ENCODE measurements at places on chromosomes 4 and X.

DNA sequence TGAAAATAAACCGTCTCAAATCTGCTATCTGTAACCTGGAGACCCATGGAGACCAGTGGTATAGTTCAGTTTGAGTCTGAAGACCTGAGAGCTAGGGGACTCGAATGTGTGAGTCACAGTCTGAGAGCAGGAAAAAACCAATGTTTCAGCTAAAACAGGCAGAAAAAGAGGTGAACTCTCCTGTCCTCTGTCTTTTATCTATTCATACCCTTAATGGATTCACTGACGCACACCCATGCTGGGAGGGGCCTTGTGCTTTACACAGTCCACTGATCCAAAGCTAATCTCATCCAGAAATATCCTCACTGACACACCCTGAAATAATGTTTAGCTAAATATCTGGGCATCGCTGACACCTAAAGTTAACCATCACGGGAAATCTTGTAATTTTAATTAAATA, 297.9 kb downstream of the GPM6A start:
- DNase-seq, result no peak

DNA sequence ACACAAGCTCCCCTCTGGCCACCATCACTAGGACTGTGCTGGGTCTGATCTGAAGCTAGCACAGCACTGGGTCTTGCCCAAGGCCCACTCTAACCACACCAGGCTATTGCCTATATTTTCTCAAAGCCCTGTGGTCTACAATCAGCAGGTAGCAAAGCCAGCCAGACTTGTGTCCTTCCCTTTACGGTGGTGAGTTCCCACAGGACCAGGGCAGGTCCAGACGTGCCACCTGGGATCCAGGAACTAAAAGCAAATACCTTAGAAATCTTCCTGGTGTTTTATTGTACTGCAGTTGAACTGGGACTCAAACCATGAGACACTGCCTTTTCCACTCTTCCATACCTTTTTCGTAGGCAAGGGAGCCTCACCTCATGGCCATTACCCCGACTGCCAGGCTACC, 9.0 kb upstream of the MAGEC2 start:
- DNase-seq, result no peak

GRCh38 chrX:15500497-15500966, at the start of gene BMX:
Gene BMX (plus strand): TSS chrX:15500807. CDS start chrX:15508354, 7,547 bp downstream.
- no peak for DNase-seq

DNA sequence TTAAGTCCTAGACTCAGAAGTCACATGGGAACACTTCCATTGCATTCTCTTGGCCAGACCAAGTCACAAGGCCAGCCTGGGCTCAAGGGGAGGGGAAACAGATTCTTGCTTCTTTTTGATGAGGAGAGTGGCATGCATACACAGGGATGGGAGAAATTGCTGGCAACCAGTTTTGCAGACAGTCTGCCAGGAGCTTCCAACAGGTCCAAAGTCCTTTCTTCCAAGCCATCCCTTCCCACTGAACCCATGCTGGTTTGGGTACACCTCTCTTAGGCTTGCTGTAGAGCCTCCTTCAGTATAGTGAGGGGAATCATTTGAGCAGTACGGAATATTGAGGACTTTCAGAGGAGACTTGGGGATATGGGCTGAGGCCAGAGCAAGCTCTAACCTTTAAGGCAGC, 267.8 kb downstream of the BCOR start:
- no peak for DNase-seq

DNA sequence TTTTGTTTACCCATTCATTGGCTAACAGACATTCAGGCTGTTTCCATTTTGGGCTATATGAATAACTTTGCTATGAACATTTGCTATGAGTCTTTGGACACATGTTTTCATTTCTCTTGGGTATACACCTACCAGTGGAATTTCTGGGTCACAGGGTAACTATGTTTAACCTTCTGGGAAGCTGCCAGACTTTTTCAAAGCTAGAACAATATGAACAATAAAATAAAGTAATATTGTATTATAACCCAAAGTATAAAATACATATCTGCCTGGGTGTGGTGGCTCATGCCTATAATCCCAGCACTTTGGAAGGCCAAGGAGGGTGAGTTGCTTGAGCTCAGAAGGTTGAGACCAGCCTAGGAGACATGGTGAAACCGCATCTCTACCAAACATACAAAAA, 90.6 kb downstream of the DLG3 start:
- no peak for DNase-seq

- DNase-seq, result no peak
Observed at GRCh38 chr4:123488916-123489315, 92.3 kb downstream of the SPRY1 start.

DNA sequence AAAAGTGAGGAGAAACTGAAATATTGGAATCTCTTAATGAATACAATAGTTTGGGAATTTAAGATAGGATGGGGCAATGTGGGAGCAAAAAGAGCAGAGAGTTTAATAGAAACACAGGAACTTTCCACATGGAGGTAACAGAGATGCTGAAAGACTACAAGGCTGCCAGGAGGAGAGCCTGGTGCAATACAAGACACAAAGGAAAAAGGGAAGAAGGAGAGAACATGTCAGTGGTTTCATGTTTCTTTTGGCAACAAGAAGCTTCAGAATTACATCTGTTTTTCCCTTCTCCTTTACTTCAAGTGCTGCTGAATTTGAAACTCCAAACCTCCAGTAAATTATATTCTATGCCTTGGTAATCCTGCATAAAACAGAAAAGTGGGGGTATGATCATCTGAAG, 474.3 kb downstream of the FAT4 start:
- DNase-seq, result no peak

DNA sequence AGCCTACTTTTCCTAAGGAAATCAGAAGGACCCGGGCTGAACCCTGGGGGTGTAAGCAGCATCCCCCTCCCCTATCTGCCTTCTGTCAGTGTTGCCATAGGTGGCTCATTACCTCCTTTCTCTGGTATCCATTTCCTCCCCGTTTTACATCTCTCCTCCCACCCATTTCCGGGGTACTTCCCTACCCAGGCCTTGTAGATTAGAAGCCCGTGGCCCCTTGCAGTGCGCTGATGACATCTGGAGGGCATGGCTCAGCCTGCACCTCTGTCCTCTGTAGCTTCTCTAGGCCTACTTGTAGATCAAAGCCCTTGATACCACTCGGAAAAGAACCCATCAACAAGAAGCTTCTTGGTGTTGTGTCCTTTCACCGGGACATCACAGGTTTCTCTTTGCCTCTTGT, 71.8 kb downstream of the NBDY start:
- DNase-seq, result no peak

DNA sequence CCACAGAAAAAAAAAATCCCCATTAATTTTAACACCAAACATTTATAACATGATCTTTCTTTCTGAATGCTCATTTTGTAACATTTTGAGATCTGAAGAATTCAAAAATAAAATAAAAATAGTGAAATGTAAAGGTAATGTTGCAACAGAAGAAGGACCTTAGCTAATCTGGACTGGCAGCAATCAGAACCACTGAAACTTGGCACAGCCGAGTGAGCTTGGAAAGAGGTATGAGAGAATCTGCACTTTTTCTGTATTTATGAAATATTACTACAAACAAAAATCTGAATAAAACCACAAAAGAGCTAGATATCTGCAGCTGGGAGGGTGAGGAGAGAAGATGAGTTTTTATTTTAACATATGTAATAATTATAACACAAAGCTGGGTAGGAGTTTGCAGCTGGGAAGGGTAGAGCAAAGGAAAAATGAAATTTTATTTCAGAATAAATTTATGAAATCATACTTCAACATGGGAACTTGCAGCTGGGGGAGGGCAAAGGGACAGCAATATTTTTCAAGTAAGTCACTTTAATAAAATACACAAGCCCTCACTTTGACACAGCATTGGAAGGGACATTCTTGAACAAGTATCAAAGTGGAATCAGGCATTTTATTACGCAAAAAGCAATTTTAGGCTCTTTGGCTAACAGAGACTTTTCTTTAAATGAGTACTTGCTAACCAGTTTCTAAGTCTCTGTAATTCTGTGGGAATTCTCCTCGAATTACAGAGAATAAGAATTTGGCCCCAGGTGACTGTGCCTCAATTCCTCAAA, 26.7 kb downstream of the DKK2 start:
- DNase-seq, result no peak

GRCh38 chrX:53544936-53545335, 110.8 kb upstream of the HSD17B10 start:
- no peak for DNase-seq

- DNase-seq, result no peak
Observed at GRCh38 chr4:81747242-81747930, 275.7 kb upstream of the RASGEF1B start.

DNA sequence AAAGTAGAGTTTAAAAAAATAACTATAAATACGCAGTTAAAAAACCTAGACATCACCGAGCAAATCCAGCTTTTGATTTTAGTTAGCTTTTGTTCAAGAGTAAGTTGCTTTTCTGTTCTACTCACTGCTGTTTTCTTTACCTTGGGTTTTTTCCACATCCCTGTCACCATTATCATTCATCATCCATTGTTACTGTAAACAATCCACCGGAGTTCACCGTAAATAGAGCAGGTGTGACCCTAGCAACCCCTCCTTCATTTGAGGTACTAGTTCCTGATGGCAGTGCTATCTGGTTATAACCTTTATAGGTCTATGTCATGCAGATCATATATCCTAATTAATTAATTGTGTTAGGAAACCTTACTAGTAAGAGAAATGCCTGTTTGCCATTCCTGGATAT, 43.0 kb upstream of the TEX13D start:
- no peak for DNase-seq

DNA sequence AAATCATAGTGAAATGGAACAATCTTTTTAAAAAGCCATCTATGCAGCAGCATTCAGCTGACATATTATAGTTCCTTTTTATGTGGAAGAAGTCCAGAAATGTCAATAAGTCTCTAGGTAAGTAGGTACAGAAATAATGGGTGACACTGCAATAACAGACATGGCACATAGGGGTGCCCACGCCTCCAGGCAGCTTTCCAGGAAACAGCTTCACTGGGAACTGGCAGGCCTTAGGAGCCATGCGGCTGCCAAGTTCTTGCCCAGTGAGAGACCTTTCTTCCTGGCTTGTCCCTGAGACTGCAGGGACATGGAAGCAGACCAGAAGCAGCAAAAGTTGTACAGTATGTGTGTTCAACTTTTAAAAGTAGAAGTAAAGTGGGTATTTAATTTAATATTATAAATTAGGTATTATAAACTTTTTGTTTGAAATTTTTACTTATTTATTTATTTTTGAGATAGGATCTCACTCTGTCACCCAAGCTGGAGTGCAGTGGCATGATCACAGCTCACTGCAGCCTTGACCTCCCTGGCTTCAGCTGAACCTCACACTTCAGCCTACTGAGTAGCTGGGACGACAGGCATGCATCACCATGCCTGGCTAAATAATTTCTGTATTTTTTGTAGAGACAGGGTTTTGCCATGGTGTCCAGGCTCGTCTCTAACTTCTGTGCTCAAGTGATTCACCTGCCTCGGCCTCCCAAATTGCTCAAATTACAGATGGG, 12.1 kb upstream of the ETNPPL start:
- DNase-seq, result no peak

DNA sequence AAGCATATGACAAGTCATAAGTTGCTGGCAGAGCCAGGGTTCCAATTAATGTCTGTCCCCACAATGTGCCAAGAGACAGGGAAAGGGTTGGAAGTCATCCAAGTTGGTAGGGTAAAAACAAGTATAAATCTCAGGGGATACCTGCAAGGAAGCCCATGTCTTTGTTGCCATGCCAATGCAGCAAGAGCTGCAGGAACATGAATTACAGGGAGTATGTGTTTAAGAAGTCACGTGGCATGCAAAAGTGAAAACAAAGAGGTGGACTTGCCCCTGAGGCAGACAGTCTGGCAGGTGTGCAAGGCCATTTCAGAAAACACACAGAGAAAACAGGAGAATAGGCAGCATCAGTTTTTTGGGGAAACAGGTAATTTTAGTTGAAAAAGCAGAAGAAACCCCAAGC, 29.4 kb downstream of the C4orf51 start:
- DNase-seq, result no peak

DNA sequence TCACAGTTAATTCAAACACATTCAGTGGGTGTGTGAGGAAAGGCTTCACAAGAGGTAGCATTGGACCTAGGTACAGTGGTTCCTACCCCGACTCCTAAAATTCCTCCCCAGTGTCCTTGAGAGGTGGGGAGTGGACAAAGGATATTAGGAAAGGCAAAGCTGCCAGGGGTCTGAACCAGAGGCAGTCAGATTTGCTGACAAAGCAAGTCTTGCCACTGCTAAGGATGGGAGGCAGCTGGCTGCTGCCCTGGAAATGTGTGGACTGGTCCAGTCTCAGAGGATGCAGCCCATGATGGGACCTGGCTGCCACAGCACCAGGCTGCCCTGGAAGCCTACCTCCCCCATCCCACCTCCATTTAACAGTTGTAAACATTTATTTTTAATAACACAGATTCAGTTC, 4.1 kb upstream of the PHF8 start:
- DNase-seq, result no peak

Data from NT2/D1 (cell line).